ENCODE measurements at places on chromosomes 3 and 15. TPM values are rescaled to one million over a fixed set of nuclear protein-coding genes. Genes with fewer than 3 reads are reported as not detected.

GRCh38 chr3:75325716-75326115 is 338.4 kb upstream of the FRG2C start:
- no peak for DNase-seq

GRCh38 chr3:125443923-125444322 is 68.8 kb upstream of the ZNF148 start:
- no peak for DNase-seq

- no peak for DNase-seq
Measured at GRCh38 chr3:73766599-73767381, 142.0 kb upstream of the PDZRN3 start.

- no peak for DNase-seq
Measured at GRCh38 chr3:114557791-114558190, 264.0 kb downstream of the TIGIT start.

DNA sequence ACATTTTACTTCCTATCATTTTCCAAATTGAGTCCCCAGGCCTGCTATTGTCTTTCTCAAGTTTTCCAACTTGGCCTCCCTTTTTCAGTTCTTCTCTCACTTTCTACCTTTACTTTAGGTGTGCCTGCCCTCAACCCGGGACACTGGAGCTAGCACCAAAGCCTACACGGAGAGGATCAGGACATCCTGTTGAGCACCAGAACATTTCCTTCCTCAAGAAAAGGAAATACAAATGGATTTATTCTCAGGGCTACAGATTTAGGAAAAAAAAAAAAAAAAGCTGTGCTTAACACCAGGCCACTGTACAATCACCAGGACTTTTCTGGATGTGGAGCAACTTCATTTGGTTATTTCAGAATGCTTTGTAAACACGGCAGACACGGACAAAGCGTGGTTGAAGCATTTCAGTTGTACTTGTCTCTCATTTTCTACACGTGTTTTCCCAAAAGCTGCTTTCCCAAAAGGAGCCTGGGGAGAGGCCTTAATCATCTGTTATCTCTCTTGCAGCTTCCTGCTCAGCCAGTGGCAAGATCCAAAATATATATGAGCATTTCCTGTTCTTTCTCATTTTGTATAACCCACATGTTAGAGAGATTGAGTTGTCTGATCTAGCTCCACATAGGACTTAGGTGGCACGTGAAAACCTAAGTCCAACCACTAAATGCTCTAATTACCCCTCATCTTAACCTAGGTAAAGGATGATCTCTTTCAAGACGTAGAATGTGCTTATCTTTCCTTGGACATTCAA is 15.5 kb upstream of the ATP1B3 start:
- DNase-seq, result no peak

DNA sequence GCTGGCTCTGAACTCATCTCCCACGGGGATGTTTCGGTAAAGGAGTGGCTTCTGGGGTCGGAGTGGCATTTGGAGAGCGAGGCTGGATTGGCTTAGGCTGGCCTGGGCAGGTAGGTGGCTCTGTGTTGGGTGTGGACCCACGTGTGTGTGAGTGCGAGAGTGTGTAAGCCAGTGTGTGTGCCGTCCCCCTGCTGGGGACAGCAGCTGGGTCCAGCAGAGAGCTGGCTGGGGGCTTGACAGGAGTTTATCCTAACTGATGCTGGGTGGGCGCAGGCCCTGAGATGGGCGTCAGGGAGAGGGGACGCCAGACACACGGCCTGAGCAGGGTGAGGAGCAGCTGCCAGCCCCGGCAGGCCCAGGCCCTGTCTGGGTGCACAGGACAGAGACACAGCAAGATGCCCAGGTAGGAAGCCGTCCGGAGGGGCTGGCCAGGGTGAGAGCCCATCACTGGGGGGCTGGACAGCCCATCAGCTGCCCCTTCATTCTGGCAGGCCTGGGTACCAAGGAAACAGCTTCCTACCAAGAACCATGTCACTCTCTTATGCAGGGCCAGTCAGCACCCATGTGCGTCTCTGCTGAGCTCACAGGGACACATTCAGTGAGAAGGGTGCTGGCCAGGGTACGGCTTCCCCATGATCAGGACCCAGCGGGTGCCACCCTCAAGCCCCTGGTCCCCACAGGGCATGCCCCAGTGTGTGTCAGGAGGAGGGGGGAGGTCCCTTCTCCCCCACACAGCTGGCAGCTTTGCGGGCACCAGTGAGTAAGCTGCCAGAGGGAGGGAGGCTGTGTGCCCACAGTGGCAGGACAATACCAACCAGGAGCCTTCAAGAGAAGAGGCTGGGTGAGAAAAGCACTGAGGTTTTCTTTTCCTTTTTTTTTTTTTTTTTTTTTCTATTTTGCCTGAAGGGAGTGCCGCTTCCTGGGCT is 1.1 kb downstream of the PAK6 start:
- DNase-seq, result no peak

GRCh38 chr15:75872403-75872990 is 29.2 kb downstream of the UBE2Q2 start:
- no peak for DNase-seq

- DNase-seq, result no peak
Measured at GRCh38 chr3:11989383-11990038, 14.7 kb upstream of the SYN2 start.

- DNase-seq, result no peak
Measured at GRCh38 chr3:8778475-8778874, 9.1 kb upstream of the OXTR start.

DNA sequence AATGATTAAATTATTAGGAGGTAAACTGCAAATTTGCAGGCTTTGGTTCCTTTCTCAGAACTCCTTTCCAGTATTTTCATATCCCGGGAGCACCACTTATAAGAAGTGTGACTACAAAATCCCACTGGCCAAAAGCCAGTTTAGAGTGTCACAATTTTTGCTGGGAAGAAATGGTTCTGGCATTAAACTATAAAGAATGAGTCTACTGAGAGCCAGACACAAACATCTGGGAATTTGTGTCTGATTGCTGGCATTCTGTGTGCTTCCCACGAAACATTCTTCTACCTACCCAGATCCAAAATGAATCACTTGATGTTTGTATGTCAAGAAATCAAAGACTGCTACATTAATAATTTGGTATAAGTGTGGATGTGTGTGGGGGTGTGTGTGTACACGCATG is 82.8 kb downstream of the DUT start:
- DNase-seq, result no peak

DNA sequence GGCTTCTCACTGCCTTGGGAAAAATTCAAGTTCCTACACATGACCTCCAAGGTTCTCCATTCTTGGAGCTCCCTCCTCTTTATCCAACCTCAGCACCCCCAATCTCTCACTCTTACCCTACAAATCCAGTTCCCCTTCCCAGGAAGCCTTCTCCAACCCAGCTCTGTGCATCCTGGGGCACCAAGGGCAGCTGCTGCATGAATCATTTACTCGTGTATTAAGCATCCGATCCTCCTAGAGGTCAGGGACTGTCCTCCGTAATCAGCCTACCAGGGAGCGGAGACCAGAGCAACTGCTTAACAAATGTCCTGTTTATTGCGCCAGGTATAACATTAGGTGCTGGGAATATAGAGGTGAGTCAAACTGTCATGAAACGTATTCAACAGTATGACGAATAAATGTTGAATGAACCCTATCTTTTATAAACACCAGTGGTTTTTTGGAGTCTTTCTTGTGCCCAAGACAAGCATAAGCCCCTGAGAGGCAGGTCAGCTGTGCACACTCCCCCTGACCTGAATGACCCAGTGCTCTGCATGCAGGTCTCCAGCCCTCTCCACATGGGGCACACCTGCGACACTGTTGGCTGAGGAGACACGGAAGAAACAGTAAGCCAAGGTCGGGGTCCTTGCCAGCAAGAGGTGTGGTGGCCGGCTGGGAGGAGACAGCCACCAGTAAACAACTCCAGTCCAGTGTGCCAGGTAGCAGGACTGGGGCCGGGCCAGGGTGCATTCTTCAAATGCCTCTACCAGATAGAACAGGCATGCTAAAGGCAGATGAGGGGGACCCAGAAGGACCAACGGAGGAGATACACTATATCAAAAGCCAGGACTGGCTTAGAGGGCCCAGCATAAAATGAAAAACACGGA is 27.6 kb downstream of the ANP32A start:
- DNase-seq, result no peak

- DNase-seq, result no peak
Measured at GRCh38 chr3:46614431-46614830, 2.1 kb downstream of the FAM240A start.

DNA sequence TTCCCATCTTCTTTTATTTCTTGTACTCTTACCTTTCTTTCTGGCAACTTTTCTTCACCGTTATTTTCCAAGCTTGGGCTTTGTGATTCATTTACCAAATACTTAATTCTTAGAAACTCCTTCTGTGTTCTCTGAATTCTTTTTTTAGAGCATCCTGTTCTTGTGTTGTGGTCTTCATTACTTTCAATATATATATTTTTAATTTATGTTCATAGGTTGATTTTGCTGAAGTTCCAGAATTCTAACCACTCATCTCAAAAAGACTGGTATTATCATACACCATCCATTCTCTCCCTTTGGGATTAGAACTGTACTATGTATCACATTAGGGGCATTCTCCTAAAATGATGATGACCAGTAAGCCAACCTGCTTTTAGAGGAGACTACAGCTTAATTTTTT is 362.3 kb upstream of the CBLB start:
- DNase-seq, result no peak

- no peak for DNase-seq
Measured at GRCh38 chr15:41281236-41281635, 50.2 kb downstream of the CHP1 start.

DNA sequence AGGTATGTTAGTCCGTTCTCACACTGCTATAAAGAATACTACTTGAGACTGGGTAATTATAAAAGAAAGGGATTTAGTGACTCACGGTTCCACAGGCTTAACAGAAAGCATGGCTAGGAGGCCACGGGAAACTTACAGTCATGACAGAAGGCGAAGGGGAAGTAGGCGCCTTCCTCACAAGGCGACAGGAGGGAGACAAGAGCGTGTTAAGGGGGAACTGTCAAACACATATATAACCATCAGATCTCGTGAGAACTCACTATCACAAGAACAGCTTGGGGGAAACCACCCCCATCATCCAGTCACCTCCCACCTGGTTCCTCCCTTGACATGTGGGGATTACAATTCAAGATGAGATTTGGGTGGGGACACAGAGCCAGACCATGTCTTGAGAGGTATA is 30.4 kb downstream of the SPRED1 start:
- DNase-seq, result no peak

- peak; percentile 25 for DNase-seq
Measured at GRCh38 chr3:196192524-196193051, 18.6 kb downstream of the ZDHHC19 start.

DNA sequence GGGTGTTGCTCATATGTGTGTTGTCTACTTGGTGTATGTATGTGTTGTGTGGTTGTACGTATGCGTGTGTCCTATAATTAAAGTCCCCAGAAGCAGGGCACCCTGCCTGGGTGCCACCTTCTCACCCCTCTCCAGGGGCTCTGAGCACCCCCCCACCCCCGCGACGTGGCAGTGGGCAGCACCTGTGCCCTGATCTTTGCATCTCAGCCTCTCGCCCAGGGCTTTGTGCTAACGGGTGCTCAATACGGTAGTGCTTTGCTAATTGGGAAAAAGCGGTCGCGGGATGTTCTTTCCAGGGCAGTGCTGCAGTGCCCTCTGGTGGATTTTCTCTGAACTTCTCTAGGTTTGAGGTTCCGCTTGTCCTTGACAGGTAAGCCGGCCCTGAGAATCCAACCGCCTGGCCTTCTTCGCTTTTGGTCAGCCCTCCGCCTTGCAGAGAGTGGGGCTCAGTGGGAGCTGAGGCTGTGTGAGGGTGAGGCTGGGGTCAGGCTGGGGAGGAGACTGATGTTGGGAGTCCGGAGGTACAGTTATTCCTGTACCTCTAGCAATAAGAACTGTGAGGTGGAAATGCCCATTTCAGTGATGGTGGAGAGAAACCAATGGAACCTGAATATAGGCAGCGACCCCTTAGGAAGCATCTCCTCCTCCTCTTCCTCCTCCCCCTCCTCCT is 17.6 kb upstream of the EPHB3 start:
- peak; percentile 76 for DNase-seq

- no peak for DNase-seq
Measured at GRCh38 chr15:57298843-57299550, 77.3 kb upstream of the CGNL1 start.

- DNase-seq, result peak; percentile 61
Measured at GRCh38 chr3:32569540-32570420, 878 bp downstream of the DYNC1LI1 start.

GRCh38 chr3:43865887-43866528 is 175.3 kb downstream of the ABHD5 start:
- no peak for DNase-seq

DNA sequence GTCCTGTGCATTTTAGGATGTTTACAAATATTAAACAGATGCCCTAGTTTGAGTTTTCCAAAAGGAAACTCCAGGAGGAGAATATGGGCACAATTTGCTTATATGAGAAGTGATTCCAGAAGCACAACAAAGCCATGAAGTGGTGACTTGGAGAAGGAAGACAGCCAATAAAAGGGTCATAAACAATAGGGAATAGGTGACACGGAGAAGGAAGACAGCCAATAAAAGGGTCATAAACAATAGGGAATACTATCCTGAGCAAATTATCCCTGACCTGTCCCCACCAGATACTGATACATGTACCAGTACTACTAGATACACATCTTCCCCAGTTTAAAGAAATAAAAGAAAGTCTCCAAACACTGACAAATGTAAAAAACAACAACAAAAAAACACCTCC is 663.6 kb downstream of the GBE1 start:
- no peak for DNase-seq

- DNase-seq, result no peak
Measured at GRCh38 chr3:110697961-110698360, 373.7 kb upstream of the NECTIN3 start.

Gene ROPN1
- not detected for total RNA-seq

Gene SLC26A6
- 34.7 TPM for total RNA-seq

Gene EFCC1
- 0.26 TPM for total RNA-seq

Gene P2RY13
- total RNA-seq, result not detected

Gene ZDHHC3
- 37.6 TPM for total RNA-seq

Gene DCUN1D1
- total RNA-seq, result 43.6 TPM

Gene ZNF502
- total RNA-seq, result 1.00 TPM

Gene TMC3
- total RNA-seq, result not detected

Gene FANCI
- total RNA-seq, result 179 TPM

Gene GOLGA6B
- 0.51 TPM for total RNA-seq

Data from activated T-cell treated with anti-CD3 and anti-CD28 coated beads, Interleukin-2, amount 50 U/mL, for 72 hours (primary cell).